ENCODE measurements at places on chromosomes 13 and 19.

- no peak for DNase-seq
These were observed 1208.0 kb downstream of the DIAPH3 start for GRCh38 chr13:58955546-58956385.

GRCh38 chr19:39705578-39706188 lies 1.4 kb downstream of the LGALS14 start:
- DNase-seq: no peak

DNA sequence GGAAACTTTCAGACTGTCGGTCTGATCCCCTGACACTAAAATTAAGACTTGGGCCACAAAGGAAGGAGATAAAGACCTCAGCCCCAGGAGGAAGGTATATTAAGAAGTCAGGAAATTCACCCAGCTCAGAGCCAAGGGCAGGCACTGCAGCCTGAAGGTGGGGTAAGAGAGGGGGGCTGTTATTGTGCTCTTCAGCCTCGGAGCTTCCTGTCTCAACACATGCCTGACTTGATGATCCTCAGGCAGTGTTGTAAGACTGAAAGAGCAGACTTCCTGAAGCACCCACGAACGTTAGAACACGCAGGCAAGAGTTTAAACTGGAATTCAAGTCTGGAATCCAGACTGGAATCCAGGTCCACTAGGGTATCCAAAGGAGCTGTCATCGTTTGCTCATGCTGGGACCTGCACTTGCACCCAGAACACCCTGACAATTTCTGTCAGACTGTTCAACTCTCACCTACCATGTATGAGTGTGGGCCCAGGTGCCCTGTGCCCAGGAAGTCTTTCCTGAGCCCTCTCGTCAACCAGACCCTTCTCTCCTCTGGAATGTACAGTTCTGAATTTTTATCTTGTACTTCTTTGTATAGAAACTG lies 10.7 kb upstream of the FLT1 start:
- DNase-seq: no peak

DNA sequence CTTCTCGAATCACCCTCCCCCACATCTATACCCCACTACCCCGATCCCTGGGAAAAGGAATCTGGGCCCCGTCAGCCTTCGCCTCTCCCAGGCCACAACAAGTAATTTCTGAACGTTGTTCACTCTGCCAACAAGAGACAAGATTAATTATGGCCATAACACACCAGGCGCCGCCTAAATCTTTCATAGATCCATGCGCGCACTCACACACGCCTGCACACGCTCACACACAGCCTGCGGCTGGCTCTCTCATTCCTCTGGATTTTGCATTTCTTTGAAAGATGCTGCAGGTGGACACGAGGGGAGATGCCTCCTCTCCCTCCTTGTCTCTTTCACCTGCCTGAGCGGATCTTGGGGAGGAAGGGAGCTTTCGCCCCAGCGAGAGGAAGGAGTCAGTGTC lies 17.1 kb downstream of the ZNRF4 start:
- DNase-seq: no peak

- peak; percentile 82 for DNase-seq
These were observed 2.5 kb downstream of the PRR12 start for GRCh38 chr19:49593233-49594113.

All from activated CD8-positive, alpha-beta memory T cell treated with anti-CD3 and anti-CD28 coated beads for 4 hours (primary cell).